ENCODE measurements at places on chromosomes 3 and 15.

GRCh38 chr3:32442766-32443165 is 51.1 kb downstream of the CMTM7 start:
- no peak for DNase-seq

GRCh38 chr3:190706582-190706981 is 155.9 kb downstream of the GMNC start:
- DNase-seq, result no peak

- DNase-seq, result no peak
Observed at GRCh38 chr3:66021731-66022131, 17.0 kb downstream of the MAGI1 start.

DNA sequence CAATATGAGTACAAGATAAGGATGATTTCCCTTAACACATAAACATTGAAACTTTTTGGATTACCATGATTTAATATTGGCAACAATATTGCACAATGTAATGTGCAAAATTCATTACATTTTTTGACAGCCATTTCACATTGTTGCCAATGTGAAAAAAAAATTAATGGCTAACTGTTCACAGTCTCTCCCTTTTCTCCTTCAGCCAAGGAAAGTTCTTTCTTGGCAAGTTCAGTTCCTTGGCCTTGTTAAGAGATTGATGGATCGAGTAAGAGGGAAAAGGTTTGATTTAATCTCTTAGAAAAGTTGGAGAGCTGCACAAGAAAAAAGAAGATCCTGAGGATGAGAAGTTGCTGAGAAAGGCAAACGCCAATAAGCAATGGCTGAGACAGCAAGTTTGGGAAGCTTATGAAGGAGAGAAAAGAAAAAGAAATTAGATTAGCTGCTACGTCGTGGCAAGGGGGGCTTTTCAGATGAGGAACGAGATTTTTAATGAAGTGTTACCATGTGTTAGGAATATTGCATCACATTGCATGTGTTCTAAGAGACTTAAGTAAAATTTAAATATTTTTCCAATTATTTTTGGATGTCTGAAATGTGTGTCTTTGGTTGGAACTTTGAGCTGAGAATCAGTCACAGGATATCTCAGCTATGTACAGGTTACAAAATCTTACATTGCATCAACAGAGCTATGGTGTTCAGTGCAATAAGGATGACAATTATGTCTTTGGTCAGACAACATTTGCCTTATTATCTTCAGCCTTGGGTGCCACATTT is 61.4 kb upstream of the ZNF280D start:
- no peak for DNase-seq

DNA sequence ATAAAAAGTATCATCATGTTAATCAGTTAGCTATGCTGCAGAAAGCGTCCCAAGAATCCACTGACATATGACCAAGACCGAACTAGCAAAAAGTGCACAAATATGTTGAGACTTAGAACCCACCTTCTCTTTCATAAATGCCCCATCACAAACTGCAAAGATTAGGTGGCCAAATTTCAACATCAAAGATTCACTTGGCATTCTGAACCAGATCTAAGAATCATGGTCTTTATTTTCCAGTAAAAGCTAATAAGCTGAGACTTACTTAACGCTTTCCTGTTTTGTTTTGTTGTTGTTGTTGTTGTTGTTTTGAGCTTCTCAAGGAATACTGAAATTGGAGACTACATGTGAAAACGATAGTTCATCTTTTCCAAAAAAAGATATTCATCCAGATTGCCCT is 62.4 kb downstream of the ZBTB20 start:
- DNase-seq, result no peak

DNA sequence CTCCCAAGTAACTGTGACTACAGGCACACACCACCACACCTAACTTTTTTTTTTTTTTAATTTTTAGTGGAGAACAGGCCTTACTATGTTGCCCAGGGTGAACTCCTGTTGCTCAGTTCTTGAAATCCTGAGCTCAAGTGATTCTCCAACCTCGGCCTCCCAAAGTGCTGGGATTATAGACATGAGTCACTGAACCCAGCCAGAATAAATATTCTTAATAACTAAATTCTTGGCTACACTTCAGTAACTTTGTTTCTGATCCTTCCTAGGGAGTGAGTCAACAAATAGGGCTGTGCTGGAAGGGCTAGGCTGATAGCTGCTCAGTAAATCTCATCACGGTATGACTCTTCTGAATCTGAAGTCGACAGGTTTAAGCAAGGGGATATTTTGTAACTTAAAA is 56.6 kb downstream of the P3H2 start:
- peak; percentile 25 for DNase-seq

DNA sequence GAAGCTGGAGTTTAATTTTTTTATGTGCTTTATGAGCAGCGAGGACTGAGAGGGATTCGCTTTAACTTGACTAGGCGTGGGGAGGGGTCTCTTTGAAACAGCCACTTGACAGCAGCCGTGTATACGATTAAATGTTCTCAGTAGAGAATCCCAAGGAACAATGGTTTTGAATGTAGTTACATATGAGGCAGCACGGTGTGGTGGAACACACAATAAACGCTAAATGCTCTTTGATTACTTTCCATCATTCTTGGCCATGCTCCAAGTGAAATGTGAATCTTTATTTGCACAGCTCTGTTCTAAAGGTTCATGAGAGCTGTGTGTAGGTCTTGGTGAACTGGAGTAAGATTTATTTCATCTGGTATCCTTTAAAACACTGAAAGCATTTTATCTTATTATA is 251.4 kb upstream of the TGFBR2 start:
- DNase-seq, result peak; percentile 83

GRCh38 chr3:72449551-72449950 is 398.7 kb downstream of the SHQ1 start:
- no peak for DNase-seq

- no peak for DNase-seq
Observed at GRCh38 chr3:181721046-181721875, 9.5 kb downstream of the SOX2 start.

DNA sequence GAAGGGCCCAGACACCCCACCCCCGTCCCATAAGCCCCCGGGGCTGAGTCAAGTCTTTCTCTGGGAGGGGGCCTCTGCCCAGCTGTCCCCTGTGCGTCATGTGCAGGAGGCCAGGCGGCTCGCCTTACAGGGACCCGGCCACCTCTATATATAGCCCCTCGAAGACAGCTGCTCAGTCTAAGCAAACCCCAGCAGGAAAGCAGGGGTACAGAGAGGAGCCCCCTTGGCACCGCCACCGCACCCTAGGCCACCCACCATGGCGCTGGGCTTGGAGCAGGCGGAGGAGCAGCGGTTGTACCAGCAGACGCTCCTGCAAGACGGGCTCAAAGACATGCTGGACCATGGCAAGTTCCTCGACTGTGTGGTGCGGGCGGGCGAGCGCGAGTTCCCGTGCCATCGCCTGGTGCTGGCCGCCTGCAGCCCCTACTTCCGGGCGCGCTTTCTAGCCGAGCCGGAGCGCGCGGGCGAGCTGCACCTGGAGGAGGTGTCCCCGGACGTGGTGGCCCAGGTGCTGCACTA is at the start of gene KLHL40:
TSS of gene KLHL40 (plus strand) at position 175 of the 519 bp plus-strand sequence. CDS start at position 257, 82 bp downstream.
- no peak for DNase-seq

- DNase-seq, result no peak
Observed at GRCh38 chr15:41955807-41956525, 16.4 kb downstream of the EHD4 start.

GRCh38 chr3:50015918-50016317 is 72.8 kb upstream of the RBM5 start:
- DNase-seq, result no peak

DNA sequence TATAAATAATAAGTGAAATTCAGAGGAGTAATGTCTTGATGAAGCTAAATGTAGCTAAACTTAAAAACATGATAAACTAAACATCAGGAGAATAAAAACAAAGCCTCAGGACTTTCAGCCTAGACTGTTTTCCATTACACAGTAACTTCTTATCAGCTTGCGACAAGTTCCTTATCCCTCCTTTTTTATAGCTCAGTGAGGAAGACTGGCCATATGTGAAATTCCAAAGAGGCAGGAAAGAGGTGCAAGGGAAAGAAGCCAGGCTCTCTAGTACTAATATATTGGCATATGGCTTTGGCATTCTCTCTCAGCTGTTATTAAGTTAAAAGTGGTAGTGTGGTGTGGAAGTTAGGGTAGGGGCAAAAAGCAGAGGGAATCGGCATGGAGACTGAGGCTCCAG is 4.4 kb downstream of the COX17 start:
- no peak for DNase-seq

GRCh38 chr3:63050548-63051177 is 175.4 kb upstream of the CADPS start:
- DNase-seq, result no peak

- no peak for DNase-seq
Observed at GRCh38 chr3:141901914-141902313, 25.5 kb downstream of the ATP1B3 start.

- DNase-seq, result no peak
Observed at GRCh38 chr15:50377867-50378751, 23.1 kb upstream of the GABPB1 start.

- no peak for DNase-seq
Observed at GRCh38 chr3:180646187-180646790, 33.0 kb downstream of the CCDC39 start.

DNA sequence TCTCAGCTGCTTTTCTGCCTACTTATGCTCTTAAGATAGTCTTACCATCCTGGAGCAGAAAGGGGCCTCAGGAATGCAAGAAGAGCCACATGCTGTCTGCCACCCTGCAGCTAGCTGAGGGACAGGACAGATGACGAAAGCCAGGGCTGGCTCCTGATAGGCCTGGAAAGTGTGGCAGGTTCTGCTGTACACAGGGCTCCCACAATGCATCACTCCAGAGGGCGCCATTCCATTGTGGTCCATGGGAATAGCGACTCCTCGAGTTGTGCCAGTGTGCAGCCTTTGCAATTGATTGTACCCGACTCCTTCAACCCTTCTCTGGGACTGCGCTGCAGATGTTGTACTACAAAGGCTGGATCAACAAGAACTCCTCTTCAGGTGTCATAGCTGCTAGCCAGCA is 11.2 kb downstream of the ACAN start:
- DNase-seq, result no peak

DNA sequence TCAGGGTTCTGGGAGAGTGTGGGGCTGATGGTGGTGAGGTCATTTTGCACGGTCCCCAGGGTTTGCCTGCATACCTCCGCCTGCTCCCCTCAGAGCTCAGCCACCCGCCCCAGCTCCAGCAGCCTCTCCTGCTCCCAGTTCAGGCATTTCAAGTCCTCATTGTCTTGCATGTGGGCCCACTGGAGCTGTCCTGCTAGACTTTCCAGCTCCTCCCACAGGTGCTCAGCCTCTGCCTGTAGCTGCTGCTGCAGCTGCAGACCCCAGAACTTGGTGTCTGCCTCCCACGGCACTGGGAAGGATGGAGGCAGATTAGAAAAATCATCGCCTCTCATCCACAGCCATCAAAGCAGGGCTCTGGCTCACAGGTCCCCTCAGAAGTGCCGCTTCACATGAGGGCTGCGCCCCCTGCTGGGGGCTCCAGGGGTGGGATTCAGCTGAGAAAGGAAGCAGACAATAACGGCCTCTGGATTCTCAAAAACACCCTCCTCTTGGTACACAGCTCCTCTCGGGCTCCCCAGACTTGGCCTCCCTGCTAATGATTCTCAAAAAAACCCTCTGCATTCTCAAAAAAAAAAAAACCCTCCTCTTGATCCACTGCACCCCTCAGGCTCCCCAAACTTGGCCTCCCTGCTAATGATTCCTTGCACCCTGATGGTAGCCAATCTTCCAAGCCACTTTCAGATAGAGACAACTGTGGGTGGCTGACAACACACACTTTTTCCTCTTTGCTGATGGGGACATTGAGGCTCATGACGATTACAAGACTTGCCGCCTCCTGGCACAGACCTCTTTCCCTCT is 89.3 kb upstream of the C2CD4B start:
- peak; percentile 86 for DNase-seq

DNA sequence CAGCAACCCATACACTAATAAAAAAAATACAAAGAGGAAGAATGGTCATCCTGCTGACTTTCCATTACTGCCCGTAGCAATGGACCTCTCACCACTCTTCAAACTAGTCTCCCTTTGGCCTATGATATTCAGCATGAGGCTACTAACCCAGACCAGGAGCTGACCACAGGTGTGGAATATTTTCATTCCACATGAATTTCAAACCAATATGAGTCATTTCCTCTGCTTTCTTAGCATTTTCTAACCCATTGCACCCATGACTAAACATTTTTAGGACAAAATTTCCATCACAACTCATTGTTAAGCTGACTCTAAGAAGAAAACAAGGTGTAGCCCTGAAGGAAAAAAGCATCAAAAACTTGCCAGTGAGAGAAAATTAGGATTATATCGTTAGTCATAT is 34.0 kb upstream of the ZPLD1 start:
- DNase-seq, result no peak

DNA sequence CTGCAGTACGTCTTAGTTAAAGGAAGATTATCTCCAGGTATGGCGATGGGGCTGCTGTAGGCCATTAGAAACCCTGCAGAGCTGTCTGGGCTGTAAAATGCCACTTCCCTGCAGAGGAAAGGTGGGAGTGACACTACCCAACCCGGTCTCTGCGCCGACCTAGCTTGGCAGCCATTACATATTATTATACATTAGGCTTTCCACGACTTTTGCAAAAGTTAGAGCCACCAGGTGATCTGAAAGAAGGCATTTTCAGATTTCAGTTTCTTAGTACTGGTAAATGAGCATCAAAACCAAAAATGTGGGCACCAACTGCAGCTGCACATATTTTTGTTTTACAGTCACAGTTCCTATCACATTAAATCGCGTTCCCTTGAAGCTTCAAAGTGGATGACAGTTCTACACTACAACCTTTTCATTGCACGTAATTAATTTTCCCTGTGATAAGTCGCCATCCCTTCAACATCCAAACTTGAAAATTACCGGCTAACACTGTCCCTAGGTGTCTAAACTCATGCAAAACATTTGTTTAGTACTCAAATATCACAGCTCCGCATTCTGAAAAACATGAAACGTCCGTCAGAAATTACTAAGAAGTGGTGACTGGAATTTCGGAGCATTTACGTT is 81.4 kb upstream of the CHD2 start:
- DNase-seq, result no peak

Data from stomach (tissue), 19 donors.